ENCODE measurements at places on chromosomes 7 and 10.

DNA sequence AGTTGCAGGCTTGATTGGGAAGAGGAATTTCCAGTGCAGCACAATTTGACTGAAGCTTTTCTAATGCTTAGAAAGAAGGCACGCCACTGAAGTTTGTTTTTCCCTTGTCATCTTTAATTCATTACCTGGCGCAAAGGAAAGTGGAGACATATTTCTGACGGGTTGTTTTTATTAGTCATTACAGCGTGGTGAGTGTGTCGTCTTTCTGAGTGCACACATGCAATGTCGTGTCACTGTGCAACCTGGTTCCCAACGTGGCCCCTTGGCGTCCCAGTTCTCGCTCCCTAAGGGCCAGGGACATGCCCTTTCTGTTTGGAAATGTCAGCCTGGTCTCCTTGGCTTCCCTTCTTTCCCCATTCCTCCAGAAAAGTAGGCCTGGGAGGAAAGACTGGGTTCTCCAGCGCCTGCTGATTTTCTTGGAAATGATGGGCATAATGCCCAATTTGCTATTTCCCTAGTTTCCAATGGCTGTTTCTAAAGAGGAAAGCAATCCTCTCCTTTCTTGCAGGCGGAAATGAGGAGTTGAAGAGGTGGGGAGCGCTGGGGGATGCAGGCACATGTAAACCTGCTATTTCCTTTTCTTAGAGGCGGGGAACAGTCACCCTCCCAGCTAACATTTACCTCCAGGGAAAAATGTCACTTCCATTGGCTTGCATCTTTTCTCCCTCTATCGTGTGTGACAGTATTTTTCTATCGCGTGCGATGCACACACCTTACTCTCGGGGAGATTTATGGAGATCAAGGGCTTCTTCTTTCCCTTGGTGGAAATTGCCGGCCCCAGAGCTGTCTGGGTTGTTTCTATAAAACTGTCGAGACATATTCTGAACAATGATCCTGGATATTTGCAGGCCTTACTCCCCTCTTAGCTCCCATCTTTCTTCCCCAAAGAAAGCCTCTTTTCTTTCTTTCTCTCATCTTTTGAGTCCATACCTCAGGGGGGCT, 249.8 kb downstream of the ARHGAP12 start:
- no peak for DNase-seq

GRCh38 chr10:128958834-128959690, 508.0 kb upstream of the MGMT start:
- DNase-seq = no peak

GRCh38 chr10:75394221-75394620, 7.3 kb downstream of the ZNF503 start:
- DNase-seq = no peak

GRCh38 chr7:80277434-80278427, 143.1 kb downstream of the GNAI1 start:
- no peak for DNase-seq

GRCh38 chr7:68432585-68432984, 1165.7 kb upstream of the AUTS2 start:
- no peak for DNase-seq

DNA sequence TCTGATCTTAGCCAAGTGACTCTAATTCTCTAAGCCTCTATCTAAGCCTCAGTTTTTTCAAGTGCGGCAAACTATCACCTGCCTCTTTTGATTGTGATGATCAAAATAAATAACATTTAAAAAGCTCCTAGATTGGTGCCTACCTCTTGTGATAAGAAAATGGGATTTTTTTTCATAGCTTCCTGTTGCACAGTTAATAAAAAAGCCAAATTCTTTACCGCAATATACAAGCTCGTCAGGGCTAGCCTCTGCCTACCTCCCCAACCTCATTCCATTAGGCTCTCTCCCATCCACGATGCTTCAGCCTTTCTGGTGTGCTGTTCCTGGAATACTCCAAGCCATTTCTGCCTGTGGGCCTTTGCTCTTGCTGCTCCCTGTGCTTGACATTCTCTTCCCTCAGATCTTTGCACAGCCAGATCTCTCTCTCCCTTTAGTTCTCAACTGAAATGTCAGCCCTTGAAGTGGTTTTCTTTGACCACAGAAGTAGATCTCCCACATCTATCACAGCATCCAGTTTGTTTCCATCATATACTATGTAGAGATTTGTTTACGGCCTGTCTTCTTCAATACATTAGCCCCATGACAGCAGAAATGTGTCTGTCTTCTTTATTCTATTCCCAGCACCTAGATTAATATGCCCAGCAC, 48.8 kb downstream of the SFR1 start:
- DNase-seq = no peak

DNA sequence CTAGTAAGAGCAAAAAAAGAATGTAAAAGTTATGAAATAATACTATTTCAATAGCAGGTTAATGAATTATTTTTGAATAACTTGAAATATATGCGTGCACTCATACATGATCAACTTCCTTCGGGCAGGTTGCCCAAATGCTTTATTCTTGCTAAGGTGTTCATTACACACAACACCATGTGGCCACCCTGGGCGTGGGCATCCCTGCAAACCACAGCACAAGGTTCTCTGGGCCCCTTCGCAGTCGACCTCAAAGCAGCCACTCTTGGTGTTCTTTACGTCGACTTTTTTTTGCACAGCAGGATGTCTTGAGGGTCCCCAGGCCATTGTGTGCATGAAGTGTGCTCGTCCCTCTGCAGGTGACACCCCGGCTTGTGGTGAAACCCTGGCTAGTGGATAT, 300.7 kb upstream of the PITRM1 start:
- DNase-seq = no peak

DNA sequence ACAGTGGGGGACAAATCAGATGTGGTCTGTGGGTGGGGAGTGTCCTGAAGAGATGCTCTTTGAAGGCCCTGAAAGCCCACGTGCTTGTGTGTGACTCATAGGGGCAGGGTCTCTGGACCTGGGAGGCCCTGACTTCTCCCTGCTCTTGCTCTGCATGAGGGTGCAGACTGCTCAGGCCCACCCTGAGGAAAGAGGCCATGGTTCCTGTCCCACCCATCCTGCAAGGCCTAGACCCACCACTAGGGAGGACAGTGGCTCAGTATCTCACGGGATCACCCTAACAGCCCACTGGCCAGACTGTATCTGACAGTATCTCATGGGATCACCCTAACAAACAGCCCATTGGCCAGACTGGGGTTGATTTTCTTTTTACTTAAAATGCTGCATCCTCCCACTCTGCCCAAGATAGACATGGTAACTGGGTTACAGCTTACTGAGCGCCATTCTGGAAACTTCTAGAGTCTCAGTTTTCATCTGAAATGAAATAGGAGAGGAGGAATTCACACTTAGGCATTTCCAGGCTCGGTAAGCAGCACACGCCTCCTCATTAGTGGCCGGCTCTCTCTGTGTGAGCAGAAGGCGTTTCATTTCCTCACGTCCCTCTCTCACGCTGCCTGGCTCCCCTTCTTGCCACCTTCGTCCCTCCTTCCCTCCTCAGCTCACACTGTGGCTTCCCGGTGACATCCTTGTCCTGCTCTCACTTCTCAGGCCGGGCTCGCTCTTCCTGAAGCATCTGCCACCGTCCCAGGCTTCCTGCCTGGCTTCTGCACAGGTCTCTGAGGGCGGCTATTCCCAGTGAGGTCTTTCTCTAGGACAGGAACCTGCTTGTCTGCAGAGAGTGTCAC, 242.6 kb downstream of the GLRX3 start:
- DNase-seq = no peak
